ENCODE measurements at places on chromosomes 2 and 18.

- DNase-seq: no peak
These were observed 599.1 kb downstream of the NYAP2 start for GRCh38 chr2:225998653-225999052.

DNA sequence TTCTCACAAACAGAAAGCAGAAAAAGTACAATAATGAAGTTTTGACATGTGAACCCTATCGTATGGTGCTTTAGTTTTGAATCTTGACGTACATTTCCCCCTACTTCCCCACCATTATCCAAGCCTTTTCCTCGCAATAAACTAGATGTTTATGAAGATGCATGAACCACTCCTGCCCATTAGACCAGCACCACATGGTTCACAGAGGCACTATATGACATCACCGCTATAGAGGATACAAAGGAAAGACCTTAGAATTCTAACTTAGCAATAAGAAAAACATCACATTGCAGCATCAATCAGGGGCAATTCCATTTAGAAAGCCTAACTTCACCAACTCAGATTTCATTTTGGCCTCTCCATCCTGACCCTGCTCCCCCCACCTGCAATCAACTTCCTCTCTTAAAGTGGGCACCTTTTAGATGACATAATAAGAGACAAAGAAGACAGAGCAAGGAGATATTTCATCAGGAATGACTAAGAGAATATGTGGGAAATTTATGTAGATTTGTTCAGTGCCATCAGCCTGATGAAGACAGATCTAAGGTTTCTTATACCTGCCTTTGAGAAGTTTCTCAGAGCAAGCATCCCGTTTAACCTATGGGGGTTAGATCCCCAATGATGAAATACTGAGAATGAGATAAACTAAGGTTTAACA, 124.9 kb downstream of the PIGN start:
- DNase-seq: no peak

- DNase-seq: no peak
These were observed 33.9 kb upstream of the BMP10 start for GRCh38 chr2:68905116-68905515.

DNA sequence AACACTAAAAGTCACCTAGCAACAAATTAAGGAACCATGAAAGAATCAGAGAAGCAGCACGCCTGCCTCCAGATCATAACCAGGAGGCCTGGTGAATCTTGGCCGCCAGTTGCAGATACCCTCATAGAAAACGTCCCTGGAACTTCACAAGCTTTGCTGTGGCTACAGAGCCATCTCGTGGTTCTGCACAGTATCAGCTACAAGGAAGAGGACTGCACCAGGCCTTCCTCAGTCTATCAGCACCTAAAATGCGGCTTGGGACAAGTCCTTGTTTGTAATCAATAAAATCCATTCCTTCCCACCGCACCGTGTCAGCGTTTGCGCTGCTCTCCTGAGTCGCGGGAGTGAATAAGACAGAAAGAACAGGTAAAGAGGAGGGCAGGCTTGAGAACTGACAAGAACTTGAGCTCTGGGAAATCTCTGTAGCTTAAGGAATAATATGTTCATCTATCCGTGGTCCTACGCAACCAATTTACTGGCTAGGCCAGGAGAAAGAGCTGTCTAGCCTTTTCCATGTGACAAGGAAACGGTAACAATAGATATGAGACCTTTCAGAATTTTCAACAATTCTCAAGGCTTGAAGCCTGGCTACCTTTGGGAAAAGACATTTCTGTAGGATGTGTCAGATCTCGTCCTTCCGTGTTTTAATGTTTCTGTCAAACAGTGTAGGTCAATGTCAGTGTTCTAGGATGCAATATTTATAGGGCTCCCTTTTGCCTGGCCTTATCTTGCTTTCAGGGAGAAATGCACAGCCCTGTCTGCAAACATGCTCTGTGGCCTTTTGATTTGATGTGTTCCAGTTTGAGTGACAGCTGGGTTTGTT, 128.5 kb upstream of the RAB12 start:
- DNase-seq: peak; percentile 62

DNA sequence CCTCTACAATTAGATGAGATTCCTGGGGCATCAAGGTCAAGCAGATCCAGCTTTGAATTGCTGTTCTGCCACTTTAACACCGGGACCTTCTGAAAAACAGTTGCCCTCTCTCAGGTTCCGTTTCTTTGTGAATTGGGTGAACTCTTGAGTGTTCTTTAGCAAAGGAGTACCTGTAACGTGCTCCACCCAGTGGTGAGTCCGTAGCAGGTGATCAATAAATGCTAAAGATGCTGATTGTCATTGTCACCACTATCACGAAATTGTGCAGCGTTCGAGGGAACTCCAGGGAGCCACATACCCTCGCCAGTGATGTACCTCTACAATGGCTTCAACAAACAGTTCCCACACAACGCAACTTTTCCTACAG, 81.9 kb downstream of the TCF7L1 start:
- no peak for DNase-seq

DNA sequence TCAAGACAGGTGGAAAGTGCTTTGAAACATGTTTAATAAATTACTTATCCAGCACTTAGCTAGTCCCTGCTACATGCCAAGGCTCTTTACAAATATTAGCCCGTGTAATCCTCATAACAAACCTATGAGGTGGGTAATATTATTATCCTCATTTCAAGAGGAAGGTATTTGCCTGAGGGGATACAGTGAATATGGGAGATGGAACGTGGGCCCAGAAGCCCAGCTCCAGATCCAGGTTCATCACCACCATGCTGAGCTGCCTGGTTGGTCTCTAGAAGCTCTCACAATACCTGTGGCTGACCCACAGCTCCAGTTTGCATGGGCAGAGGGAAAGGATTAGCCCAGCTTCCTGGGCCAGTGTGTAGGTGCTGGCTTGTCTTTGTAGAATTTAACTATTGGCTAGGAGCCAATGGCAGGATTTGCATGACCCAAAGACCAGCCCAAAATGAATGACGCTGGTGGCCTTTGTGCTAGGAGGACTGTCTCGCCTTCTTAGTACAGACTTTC, 61.6 kb upstream of the ATP8B1 start:
- no peak for DNase-seq

GRCh38 chr2:236828820-236829219, 256.9 kb upstream of the COPS8 start:
- DNase-seq: peak; percentile 20

DNA sequence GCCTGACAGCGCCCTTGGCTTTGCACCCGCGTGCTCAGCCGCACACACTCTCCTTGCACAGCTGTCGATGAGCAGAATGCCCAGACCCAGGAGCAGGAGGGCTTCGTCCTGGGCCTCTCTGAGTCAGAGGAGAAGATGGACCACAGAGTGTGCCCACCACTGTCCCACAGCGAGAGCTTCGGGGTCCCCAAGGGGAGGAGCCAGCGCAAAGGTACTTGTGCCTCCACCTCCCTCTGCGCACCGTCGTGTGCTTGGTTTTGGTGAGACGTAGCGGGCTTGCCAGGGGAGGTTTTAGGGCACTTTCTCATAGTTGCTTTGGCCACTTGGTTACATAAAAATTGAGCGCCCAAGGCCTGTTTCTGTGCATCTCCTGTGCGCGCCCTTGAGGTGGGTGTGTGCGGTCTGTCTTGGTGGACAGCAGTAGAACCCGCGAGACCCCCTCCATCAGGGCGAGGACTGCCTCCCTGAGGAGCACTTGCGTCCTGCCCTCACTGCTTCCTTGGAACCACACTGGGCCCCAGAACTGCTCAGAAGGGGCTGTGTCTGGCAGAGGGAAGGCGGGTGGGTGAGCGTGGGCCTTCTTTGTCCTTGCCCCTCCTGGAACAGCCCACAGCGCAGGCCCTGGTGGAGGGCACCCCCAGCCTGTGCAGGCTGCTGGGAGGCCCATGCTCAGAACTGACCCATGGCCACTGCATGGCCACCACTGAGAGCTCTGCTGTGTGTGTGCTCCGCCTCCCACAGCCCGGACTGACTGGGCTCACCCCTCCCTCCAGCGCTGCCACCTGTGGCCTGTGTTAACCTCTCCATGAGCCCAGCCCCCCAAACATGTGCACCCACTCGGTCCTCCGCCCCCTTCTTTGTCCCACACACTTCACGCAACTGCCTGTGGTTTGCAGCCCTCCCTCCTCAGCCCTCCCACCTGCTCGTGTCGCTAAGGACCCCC, 95.9 kb downstream of the DGKD start:
- DNase-seq: no peak

- no peak for DNase-seq
These were observed 41.5 kb downstream of the PRELID3A start for GRCh38 chr18:12449051-12449785.

GRCh38 chr18:30150586-30151250, 891.8 kb downstream of the DSC3 start:
- no peak for DNase-seq

- DNase-seq: no peak
These were observed 209.5 kb downstream of the KLHL29 start for GRCh38 chr2:23594460-23594825.

- DNase-seq: no peak
These were observed 32.3 kb upstream of the NEB start for GRCh38 chr2:151766437-151767153.

- no peak for DNase-seq
These were observed 542.4 kb upstream of the NRP2 start for GRCh38 chr2:205139822-205140463.

GRCh38 chr2:168357797-168358472, 98.1 kb upstream of the CERS6 start:
- no peak for DNase-seq

GRCh38 chr2:198662905-198663304, 794.8 kb downstream of the SATB2 start:
- no peak for DNase-seq

- DNase-seq: no peak
These were observed 11.8 kb upstream of the SMIM21 start for GRCh38 chr18:75439348-75439747.

DNA sequence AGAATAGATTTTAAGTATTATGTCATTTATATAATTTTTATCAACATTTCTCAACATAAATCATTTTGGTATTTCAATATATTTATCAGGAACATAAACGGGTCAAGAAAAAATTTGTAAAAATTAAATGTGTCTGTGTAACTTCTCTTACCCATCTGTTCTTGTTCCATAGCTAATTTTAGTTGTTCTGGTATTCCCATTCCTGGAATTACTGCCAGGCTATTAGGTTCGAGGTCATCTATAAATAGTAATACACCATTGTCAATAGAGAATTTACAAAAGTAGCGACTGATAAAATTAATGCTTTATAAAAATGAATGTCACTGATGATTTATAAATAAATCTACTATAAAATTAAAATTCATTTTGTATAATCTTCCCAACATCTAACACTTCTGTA, 21.5 kb downstream of the SFT2D3 start:
- no peak for DNase-seq

DNA sequence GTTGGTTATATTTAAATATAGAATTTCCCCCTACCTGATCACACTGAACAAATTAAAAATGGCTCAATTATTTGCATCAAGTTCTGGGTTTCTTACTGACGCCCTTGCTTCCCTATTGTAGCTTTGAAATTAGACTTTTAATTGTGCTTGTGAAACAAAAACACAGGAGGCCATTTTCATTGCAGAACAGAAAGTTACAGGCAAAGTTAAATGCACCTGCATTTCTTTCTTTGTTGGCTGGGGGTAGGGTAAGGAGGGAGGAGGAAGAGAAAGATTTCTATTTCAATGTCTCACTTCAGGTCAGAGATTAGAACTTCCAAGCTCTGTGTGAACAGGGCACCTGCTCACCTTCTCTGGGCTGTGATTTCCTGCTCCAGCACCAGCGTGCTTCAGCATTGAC, 199.6 kb downstream of the BCL11A start:
- no peak for DNase-seq

DNA sequence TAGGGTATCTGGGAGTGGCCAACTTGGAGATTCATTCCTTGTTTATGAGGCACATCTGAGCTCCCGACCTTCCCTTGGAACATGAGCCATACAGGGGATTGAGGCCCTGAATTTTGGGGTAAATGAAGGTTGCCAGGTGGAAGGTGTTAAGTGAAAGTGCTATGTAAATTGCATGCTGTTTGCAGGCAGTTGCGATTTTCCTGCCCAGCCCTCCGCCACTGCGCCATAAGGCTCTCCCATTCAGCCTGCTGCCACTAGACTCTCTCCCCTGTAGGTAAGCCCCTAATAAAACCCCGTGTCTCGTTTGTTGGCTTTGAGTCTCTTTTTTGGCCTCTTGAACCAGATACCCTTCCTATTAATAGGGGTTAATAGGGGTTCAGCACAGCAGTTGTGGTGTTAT, 33.8 kb downstream of the PCARE start:
- DNase-seq: no peak

DNA sequence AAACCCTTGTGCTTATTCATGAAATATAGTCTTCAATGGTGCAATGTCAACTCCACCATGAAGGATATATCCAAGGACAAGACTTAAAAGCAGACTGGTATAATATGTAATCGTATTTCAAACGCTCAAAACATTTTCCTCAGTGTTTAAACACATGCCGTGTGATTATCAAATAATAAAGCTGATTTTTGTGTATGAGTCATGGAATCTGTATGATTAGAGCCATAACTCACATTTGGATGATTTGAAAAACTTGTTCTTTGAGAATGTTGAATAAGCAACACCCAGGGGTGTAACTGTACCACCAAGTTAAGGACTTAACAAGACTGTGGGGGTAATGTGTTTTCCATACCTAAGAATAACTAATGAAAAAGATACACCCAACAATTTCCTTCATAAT, 215.3 kb downstream of the STK39 start:
- DNase-seq: no peak

GRCh38 chr2:25335971-25336370, 5.8 kb downstream of the DNMT3A start:
- no peak for DNase-seq

DNA sequence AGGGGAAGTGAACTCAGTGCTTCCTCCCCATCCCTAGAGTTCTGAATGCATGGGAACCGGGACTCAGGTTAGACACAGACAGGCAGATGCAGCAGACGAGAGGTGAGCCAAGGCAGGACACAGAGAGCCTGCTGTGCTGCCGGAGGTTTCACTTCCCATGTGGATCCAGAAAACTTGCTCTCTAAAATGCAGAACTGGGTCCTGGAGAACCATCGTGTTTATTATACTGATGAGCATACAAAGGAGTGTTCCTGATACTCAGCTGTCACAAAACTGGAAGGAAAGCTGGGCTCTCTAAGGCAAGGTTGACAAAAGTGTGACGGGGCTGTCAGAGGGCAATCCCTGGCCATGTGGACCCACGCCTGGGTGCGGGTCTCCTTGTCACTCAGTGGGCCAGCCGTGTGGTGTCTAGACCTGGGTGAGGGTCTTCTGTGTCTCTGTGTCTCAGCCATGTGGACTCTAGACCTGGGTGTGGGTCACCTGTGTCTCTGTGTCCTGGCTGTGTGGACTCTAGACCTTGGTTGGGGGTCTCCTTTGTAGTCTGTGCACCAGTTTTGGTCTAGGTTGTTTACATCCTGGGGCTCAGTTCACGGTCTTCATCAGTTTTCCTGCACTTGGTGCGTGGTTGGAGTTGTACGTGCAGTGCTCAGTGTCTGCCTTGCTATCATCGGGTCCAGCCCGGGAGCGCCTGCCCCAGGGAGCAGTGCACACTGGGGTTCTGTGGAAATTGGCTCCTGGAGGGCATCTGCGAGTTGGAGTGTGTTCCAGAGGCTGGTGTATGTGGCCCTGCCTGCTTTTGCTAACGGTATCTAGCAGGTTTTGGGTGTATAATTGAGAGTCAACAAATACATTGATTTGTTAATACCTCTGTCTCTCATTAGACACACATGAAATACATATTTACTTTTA, 141.1 kb downstream of the ATP9B start:
- no peak for DNase-seq

- DNase-seq: no peak
These were observed 50.0 kb upstream of the CTDP1 start for GRCh38 chr18:79629606-79630005.

Measured in SW480 (cell line).